Stimulated activated CD8-positive, alpha-beta memory T cell treated with anti-CD3 and anti-CD28 coated beads, Interleukin-4, amount 100 ng/mL, for 48 hours (primary cell): ENCODE measurements at places on chromosomes 2 and 18.

DNA sequence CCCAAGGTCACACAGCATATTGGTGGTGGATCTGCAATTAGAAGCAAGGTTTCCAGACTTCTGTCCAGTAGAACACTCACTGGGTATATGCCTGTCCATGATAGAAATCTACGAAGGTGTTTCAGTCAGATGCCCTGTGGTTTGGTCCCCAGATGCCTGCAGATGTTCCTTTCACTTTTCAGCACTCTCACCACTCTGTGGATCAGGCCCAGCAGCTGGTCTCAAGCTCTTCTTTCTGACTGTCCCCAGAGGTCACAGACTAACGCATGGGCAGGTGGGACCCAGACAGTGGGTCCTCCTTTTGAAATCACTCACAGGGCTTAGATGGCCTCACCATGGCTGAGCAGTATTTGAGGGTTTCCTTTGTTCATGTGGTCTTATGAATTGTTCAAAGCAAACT is 376.5 kb downstream of the ALK start:
- no peak for DNase-seq

DNA sequence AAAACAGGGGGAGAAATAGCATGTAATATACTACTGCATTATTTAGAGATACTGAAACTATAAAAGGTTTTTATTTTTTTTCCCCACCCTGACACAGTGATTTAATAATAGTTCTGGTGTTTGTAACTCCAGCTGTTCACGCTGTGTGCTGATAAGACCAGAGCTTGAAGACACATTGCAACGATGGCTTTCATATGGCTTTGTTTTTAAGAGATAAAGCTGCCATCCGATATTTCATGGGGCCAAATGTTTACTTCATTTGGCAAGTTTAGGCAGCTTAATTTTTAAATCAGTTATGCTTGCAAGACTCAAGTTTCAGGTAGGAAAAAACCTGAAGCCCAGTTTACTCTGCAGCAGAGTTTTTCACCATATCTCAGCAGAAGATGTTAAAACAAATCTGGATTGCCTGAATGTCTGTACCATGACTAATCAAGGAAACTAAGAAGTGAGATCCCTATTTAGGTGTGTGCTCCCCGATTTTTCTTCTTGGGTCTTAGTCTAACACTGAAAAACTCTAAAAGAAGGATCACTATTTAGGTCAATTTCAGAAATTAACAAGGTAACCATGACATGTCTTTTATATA is 508.6 kb downstream of the PARD3B start:
- DNase-seq: no peak

- no peak for DNase-seq
Observed at GRCh38 chr2:168037778-168038177, 209.6 kb downstream of the STK39 start.

- no peak for DNase-seq
Observed at GRCh38 chr2:53827398-53828175, 32.2 kb downstream of the GPR75 start.

- DNase-seq: no peak
Observed at GRCh38 chr2:217858519-217859491, 144.0 kb downstream of the TNS1 start.

- DNase-seq: no peak
Observed at GRCh38 chr2:178114462-178114861, 2.2 kb downstream of the RBM45 start.

- no peak for DNase-seq
Observed at GRCh38 chr2:74039611-74040010, 54.9 kb downstream of the TET3 start.

- DNase-seq: no peak
Observed at GRCh38 chr2:43737855-43738254, 36.0 kb upstream of the DYNC2LI1 start.

- peak; percentile 66 for DNase-seq
Observed at GRCh38 chr2:15177103-15177502, 384.0 kb downstream of the NBAS start.

GRCh38 chr18:47990981-47991380 is 60.5 kb upstream of the SMAD2 start:
- DNase-seq: no peak
